ENCODE measurements at places on chromosomes 7 and 10.
A peak's percentile ranks its signal among the peaks of the same experiment; 100 is the strongest.

- no peak for DNase-seq
Observed at GRCh38 chr10:93566435-93567276, at the start of gene FFAR4. Gene FFAR4 (plus strand): TSS chr10:93566665. CDS start chr10:93566721, 56 bp downstream.

DNA sequence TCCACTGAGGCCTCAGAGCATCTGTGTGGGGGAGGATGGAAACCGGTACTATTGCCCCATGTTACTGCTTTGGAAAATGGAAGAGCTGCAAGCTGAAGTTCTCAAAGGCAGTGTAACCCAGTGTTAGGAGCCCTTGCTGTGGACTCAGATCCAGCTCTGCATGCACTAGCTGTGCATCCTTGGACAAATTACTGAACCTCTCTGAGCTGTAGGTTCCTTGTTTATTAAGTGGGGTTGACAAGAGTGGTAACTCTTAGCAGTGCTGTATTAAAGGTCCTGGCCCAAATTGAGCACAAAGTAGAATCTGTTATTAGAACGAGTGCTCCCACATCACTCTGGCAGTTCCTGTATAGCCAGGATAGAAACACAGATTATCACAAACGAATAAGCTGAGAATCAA lies 234.2 kb downstream of the USP6NL start:
- DNase-seq = no peak

DNA sequence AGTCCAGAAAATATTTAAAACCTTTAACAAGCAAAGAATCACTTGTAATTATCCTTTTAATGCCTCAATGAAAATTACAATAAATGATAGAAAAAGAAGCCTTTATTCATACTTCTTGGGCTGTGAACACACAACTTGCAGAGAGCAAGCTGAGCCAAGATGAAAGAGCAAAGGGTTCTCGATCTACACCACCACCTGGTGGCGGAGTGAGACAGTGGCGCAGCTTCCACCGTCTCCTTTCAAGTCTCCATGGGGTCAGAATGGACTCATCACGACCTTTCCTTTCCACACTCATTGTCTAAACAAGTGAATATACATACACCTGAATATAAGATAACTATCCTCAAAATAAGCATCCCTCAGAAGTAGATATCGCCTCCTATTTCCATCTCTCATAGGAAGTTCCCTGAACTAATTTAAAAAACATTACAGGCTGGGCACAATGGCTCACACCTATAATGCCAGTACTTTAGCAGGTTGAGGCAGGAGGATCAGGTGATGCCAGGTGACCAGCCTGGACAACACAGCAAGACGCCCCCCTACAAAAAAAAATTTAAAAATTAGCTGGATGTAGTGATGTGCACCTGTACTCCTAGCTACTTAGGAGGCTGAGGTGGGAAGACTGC lies 40.7 kb downstream of the ATE1 start:
- peak; percentile 1 for DNase-seq

- DNase-seq = no peak
Observed at GRCh38 chr7:33706771-33707200, 198.6 kb upstream of the BMPER start.

DNA sequence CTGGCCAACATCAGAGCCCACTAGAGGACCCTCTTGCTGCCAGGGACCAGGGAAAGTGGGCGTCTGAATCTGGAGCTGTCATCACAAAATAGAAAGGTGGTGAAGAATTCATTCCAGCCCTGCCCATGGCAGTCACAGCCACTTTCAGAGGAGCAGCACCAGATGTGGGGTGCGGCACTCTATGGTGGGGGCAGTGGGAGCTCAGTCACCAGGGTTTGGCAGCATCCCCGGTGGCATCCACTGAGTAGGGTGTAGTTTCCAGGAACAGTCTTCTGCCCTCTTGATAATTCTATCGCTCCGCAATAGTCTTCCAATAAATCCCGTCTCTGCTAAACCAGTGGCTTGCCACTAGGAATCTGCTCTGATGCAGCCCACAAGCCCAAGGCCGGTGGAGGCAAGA lies 108.5 kb upstream of the TCF7L2 start:
- DNase-seq = no peak

GRCh38 chr10:8049865-8050555 lies 4.5 kb upstream of the GATA3 start:
- no peak for DNase-seq

DNA sequence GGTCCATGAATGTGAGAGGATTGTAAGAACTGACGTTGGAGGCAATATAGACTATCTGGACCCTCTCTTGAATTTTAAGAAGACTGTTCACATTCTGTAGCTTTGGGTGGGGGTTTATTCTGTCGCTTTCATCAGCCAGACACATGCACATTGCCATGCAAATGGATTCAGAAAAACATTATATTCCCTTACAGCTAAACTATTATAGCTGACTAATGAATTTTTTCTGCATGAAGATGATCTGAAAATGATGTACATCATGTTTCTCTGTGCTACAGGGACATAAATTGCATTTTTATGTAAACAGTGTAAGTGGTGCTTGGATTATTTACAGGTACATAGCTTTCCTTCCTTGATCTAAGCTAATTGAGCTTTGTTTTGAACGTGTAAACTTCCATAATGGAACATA lies 1.5 kb downstream of the MET start:
- no peak for DNase-seq

GRCh38 chr10:95394161-95394880 lies 103.5 kb upstream of the PDLIM1 start:
- no peak for DNase-seq

DNA sequence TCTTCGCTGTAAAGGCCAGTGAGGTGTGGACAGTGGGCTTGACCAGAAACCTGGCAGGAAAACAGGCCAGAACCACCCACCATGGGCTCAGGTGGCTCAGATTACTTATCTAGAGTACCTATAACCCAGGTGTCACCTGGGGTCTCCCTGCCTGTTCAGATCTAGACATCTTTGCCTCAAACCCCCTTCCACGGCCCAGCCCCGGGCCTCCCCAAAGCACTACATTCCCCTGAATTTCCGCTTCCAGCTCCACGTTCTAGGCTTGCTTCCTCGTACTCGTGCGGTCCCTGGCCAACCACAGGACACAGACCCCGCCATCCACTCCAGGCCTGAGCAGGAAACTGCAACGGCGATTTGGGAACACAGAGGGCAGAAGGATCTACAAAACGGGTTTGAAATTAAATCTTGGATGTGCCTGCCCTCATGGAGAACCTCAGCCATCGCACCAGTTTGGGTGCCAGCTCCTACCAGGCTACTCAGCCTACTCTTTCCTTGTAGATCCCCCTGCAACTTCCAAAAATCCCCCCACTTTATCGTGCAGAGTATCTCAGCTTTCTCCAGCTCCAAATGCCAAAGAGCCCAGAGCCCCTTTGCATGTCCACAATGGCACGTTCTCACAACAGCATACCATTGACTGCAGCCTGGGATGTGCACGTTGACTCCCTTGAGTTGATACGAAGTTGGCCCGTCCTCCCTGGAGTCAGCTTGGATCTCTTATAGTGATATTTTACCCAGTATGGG lies 62.7 kb upstream of the CACUL1 start:
- no peak for DNase-seq

GRCh38 chr10:119652361-119652730 lies 1.2 kb downstream of the BAG3 start:
- peak; percentile 3 for DNase-seq

All from NCI-H446 (cell line).